ENCODE measurements at places on chromosomes 3 and 15. TPM values are rescaled to one million over a fixed set of nuclear protein-coding genes. Genes with fewer than 3 reads are reported as not detected.

CLDN1 gene
- 0.12 TPM for total RNA-seq

MST1R gene
- total RNA-seq: 0.35 TPM

PLA2G4B gene
- total RNA-seq: 1.6 TPM

LRTM1 gene
- total RNA-seq: not detected

CLDN18 gene
- total RNA-seq: not detected

EHHADH gene
- 3.2 TPM for total RNA-seq

BFSP2 gene
- not detected for total RNA-seq

SNTN gene
- total RNA-seq: not detected

SECISBP2L gene
- total RNA-seq: 14.3 TPM

PRR20G gene
- total RNA-seq: not detected

LINGO1 gene
- not detected for total RNA-seq

SERINC4 gene
- not detected for total RNA-seq

ASB14 gene
- not detected for total RNA-seq

FAM174B gene
- 4.0 TPM for total RNA-seq

FAN1 gene
- 12.6 TPM for total RNA-seq

INKA1 gene
- 5.7 TPM for total RNA-seq

GPR160 gene
- total RNA-seq: 0.15 TPM

SGO1 gene
- 1.7 TPM for total RNA-seq

IP6K2 gene
- 48.3 TPM for total RNA-seq

CACNA2D2 gene
- total RNA-seq: not detected

PLA2G4F gene
- total RNA-seq: not detected

FBLN2 gene
- 587 TPM for total RNA-seq

MASP1 gene
- 20.2 TPM for total RNA-seq

PLA2G4E gene
- not detected for total RNA-seq

ADIPOQ gene
- total RNA-seq: not detected

SACM1L gene
- total RNA-seq: 21.0 TPM

EXD1 gene
- total RNA-seq: not detected
